ENCODE measurements at places on chromosomes 2 and 18.

GRCh38 chr2:161113693-161114575 lies 46.3 kb upstream of the TANK start:
- DNase-seq, result no peak

DNA sequence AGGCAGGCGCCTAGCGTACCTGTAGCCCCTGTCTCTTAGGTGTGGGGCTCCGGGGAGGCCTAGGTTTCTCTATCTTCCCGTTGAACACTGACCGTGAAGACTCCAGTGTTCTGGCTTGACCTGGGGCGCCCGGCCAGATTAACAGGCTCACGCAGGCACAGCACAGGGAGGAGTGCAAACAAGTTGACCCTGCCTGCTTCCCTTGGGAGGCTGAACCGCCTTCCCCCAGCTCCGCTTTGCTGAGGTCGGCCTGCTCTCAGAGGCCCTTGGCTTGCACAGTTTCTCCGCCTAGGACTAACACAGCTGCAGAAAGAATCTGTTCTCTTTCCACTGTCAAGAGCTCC lies 567 bp downstream of the PCYOX1 start:
- no peak for DNase-seq

GRCh38 chr2:241855888-241856422 lies 2.7 kb downstream of the PDCD1 start:
- no peak for DNase-seq

DNA sequence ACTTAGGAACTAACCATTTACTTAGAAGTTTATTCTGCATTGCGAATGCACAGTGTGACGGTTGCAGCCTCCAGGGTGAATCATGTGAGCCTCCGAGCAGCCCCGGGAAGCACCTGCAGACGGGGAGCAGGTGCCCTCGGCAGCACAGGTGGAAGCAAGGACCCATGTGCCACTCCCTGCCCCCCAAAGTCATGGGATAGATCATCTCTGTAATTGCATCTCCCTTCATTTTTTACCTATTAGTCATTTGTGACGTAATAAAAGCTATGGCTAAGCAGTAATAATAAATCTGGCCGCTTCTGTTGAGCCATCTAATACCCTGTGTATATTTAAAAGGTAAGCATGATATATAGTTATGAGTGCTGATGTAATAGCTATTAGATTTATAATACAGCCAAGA lies 97.2 kb downstream of the PTGR3 start:
- no peak for DNase-seq

DNA sequence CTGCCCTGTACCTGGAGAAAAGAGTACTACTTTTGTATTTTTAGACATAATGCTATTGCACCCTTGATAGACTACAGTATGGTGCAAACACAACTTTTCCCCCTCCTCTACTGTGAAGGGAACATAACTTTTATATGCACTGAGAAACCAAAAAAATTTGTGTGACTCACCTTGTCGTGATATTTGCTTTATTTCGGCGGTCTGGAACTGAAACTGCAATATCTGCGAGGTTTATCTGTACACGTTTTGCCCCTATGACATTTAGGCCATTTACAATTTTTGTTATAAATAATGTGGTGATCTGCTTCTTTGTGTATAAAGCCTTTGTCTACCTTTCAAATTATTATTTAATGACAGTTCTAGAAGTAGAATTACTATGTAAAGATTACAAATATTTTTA lies 34.4 kb upstream of the AAK1 start:
- DNase-seq, result no peak

- no peak for DNase-seq
Observed at GRCh38 chr2:72901426-72901825, 14.2 kb downstream of the SPR start.

- no peak for DNase-seq
Observed at GRCh38 chr2:29698216-29698615, 223.2 kb downstream of the ALK start.

DNA sequence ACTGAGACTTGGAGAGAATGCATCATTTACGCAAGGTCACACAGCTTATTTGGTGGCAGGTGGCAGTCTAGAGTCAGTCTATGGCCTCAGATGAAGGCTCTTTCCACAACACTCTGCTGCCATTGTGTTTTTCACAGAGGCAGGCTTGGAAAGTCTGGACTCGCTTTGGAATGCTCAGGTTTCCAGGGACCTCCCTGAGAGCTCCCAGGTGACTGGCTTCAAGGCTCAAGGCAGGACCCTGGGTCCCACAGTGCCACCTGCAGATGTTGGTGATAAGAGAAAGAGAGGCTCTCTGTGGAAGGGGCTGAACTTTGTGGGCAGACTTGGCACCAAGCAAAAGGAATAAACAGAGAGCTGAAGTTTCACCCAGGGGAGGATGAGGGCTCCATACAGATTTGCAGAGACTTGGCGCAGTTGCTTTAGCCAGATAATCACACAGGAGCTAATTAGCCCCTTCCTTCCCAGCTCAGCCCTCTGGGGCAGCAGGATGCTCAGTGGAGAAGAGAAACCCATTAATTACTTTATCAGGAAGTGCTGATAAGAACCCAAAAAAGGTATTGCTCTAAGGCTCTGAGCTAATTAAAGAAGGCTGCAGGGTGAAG lies 103.5 kb downstream of the LBH start:
- DNase-seq, result no peak

GRCh38 chr2:179850188-179850587 lies 11.2 kb downstream of the ZNF385B start:
- no peak for DNase-seq

GRCh38 chr2:85704800-85705679 lies 10.9 kb downstream of the GNLY start:
- no peak for DNase-seq

DNA sequence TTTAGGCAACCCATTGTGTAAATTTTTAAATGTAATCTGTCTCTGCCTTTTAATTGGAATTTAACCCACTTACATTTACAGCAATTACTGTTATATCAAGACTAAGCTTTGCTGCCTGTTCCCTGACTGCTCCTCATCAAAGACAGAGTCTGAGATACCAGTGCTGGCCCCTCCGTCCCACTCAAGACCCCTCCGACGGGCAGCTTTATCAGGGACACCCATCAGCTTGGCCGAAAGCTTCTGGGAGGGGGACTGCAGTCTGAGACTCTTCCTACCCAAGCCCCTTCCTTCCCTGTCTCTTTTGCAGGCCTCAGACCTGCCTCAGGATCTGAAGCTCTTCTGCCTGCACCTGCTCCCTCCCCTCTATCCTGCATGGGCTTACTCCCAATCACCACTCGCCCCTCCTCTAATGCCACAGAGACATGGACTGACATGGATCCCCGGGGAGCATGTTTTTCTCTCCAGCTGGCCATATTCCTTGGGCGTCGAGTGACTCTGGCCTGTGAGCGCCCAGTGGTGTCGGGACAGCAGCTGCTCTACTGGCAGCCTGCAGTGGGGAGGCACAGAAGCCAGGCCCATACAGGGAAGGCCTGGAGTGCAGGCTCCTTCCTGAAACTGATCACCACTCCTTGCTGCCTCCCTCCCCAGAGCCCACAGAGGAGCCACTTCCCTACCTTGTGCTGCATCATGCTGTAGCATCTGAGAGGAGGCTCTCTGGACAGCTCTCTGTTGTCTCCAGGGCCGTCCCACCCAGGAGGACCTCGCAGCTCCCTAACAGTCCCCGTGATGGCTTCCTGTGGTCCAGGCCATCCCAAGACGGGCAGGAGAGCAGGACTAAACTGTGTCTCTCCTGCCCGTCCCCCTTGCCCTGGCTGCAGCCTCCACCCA lies 3.7 kb upstream of the KIF1A start:
- DNase-seq, result no peak

DNA sequence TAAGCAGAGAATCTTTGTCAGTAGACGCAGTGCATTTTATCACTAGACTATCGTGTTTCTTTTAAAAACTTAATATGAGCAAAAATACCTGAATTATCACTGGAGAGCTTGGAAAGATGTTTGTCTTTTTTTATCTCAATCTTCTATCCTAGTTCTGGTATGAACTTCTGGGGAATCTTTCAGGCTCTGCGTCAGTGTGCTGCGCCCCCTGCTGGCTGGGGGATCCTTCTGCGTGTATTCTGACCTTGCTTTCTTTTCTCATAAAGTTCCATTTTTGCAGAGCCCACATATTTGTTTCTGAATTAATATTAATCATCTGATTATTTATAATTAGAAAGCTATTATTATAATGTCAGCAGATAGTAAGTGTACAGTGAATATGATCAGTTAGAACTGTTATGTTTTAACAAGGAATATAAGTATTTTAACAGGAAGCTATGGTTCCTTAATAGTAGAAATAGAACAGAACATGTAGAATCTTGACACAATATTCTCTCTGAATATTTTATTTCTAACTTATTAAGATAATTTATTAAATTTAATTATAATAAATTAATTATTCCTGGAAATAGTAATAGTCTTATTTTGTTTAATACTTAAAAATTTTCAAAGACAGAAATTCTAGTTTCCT lies 945.0 kb upstream of the CRIM1 start:
- DNase-seq, result peak; percentile 33

GRCh38 chr18:74493689-74494088 lies 2.5 kb upstream of the CNDP2 start:
- DNase-seq, result peak; percentile 46

DNA sequence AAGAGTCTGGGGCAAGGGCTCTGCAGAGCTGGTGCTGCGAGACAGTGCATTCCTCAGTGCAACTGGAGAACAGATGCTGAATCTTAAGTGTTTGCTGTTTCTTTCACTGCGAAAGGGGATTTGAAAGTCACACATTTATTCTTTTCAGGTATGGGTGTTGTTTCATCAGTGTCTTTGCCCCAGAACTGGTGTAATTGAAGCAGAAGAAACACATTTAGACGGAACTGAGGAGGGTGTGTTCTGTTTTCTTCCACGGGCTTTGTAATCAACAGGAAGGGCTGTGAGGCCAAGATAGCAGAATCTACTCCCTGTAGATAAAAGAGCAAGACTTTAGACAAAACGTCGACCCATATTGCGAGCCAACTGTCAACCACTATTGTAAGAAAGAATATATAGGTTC lies 151.9 kb downstream of the EPHA4 start:
- DNase-seq, result no peak

DNA sequence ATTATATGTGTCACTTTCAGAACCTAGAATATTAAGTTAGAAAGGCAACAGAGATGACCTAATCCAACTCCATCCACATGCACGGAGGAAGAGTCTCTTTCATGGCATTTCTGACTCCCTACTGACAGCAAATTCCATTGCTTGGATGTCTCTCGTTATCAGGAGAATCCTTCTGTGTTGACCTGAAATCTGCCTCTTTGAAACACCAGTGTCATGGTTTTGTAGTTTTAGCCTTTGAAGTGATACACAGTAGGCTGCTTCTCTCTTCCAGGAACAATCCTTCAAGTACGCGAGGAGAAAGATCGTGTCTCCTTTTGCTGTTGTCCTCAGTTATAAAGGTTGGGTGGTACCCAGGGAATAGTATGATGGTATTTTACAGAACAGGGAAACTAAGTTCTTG lies 201.9 kb upstream of the RASGRP3 start:
- no peak for DNase-seq

- no peak for DNase-seq
Observed at GRCh38 chr2:79717364-79718007, 204.6 kb downstream of the CTNNA2 start.

DNA sequence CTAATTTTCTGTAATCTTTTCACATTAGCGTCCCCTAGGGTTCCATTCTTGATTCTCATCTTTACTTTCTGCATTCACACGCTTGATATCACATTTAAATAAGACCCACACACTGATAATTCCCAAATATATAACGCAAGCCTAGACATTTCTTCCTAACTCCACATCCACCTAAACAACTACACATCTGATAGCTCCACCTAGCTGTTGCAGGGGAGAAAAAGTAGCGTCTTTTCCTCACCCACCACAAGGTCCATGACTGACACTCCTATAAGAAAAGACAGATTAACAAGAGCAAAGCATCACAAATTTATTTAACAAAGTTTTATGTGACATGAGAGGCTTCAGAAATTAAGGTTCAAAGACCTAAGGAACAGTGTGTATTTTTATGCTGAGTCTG lies 862.2 kb upstream of the DDX18 start:
- DNase-seq, result no peak

- no peak for DNase-seq
Observed at GRCh38 chr2:37838541-37839167, 86.4 kb upstream of the RMDN2 start.

GRCh38 chr2:127406454-127406853 lies 11.8 kb upstream of the PROC start:
- no peak for DNase-seq

- DNase-seq, result no peak
Observed at GRCh38 chr2:45918463-45919159, 267.1 kb downstream of the PRKCE start.

DNA sequence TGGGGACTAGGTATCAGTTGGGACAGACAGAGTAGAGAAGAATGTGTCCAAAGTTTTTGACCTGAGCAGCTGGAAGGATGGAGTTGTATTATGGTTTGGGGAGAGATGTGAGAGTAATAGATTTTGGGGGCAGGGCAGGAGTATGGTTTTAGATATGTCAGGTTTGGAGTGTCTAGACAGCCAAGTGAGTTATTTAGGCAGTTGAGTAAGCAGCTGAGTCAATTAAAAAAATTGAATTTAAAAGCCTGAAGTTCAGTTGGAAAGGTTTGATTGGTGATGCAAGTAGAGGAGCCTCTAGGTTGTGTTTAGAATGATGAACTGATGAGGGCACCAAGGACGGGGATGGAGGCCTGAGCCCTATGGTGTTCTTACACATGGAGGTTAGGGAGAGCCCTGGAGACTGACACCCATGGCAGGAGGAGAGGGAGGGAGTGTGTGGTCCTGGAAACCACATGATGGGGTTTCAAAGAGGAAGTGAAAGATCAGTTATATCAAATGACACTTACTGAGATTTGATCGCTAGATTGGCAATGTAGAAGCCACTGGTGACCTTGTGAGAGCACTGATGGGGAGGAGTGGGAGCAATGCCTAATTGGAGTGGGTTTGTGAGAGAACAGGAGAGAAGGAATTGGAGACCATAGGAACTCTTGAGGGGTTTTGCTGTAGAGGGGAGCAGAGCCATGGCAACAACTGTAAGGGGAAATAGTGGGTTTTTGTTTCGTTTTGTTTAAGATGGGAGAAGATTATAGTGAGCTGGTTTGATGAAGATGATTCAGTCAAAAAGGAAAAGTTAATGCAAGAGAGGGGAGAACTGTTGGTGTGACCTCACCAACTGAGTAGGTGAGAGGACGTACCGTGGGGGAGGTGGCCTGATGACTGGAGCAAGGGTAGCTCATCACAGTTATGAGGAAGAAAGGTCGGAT lies 10.3 kb downstream of the ITGA6 start:
- DNase-seq, result peak; percentile 65

DNA sequence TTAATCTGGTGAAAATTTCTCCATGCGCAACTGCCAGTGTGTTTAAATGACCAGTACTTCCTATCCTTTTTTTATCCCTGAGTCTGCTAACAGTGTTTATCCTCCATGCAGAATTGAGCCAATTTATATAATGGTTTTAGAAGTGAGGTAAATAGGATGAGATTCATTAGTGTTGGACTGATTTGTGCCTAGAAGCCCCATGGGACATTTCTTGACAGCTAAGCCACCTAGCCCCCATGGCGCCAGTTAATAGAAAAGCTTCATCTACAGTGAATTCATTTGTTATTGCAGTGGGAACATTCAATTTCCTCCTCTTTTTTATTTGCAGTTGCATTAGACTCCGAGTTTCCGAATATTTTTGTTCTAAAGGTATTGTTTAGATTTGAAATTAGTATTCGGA lies 175.6 kb downstream of the ARL6IP6 start:
- DNase-seq, result no peak

GRCh38 chr2:68831686-68832232 lies 39.4 kb downstream of the BMP10 start:
- DNase-seq, result no peak

- DNase-seq, result no peak
Observed at GRCh38 chr2:223101340-223102039, 49.5 kb downstream of the KCNE4 start.

Measured in activated naive CD4-positive, alpha-beta T cell treated with Interleukin-2 at 50 U/mL for 16 hours (primary cell).